D341Med (cell line): ENCODE measurements at places on chromosomes 6 and 20.
A peak's percentile ranks its signal among the peaks of the same experiment; 100 is the strongest.

DNA sequence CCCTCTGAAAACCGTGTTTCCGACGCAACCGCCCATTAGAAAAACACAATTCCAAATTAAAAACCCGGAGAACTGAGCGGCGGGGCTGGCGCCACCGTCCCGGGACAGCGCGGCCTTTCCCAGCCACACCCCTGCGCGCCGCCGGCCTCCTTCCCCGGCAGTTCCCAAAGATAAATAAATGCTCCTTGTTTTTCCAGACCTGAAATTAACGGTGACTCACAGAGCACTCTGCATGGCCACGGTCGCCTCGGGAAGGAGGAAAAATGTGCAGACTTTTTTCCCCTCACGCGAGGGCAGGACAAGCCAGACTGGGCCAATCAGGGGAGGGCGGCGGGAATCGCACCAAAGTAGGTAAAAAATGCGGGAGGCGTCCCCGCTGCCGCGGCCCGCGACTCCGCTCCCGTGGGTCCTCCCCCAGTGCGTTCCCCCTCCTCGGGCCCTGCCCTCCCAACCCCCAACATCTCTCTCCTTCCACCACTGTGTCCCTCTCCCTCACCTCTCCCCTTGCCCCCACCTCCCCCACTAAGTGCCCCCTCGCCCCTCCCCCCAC lies 828 bp upstream of the DSTN start:
- DNase-seq: peak; percentile 80

DNA sequence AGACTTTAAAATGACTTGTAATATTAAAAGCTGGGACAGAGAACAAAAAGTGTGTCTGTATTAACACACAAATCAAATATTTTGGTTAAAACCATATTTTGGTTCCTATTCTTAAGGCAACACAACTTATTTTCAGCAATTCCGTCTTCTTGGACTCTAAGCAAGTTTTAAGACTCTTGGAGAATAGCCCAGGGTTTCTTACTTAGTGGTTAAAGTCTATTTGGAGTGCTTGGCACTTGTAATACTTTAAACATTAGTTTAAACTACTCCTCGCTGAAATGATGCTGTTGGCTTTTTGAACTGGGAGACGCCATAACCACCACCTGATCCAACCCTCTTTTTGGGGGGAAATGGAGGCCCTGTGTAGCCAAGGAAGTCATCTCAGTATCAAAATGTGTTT lies 109.7 kb upstream of the GMDS start:
- DNase-seq: no peak

DNA sequence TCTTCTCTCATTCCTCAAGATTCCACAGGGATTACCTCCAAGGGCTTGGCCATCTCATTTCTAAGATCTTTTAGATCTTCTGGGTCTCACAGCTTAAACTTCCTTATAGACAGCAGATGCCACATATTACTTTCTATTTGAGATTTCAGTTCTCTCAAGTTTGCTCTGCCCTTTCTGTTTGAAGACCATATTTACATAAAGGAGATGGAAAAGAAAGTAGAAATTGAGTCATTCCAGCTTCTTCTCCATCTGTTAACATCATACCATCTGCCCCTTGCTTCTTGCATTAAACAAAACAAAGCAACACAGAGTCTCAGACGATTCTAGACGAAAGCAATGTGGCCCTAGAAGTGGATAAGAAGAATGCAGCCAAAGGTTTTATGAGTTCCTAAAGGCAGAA lies 203.4 kb downstream of the TTLL2 start:
- no peak for DNase-seq

DNA sequence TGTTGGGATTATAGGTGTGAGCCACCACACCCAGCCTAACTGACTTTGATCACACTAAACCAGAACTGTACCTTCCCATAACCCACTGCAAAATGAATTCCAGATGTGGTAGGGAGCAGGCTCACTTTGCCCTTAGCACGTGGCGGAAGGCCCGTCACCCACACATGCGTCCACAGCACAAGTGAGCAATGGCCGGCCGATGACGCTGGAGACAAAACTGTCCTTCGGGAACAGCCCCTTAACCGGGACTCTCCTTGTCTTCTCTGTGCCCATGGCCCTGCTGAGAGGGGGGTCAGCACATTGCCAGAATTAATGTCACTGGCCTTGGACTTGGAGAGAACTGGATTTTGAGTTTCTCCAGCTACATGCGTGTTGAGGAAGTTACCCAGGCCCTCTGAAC lies 107.2 kb downstream of the TOX2 start:
- DNase-seq: no peak

DNA sequence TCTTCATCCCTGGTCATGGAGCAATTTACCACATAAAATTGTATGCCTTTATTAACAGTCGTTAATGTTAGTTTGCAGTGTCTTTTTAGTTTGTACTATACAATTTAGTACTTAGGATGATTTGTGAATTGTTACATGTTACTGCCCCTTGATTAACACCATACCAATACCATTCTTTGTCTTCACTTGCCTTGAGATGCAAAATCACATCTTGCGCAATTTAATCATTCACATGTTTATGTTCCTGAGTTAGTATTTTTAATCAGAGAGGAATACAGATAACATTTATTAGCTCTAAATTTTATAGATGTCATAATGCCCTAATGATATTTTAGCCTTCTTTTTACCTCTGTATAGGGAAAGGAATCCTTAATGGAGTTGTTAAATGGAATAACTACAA lies 114.1 kb downstream of the SCAF8 start:
- no peak for DNase-seq

DNA sequence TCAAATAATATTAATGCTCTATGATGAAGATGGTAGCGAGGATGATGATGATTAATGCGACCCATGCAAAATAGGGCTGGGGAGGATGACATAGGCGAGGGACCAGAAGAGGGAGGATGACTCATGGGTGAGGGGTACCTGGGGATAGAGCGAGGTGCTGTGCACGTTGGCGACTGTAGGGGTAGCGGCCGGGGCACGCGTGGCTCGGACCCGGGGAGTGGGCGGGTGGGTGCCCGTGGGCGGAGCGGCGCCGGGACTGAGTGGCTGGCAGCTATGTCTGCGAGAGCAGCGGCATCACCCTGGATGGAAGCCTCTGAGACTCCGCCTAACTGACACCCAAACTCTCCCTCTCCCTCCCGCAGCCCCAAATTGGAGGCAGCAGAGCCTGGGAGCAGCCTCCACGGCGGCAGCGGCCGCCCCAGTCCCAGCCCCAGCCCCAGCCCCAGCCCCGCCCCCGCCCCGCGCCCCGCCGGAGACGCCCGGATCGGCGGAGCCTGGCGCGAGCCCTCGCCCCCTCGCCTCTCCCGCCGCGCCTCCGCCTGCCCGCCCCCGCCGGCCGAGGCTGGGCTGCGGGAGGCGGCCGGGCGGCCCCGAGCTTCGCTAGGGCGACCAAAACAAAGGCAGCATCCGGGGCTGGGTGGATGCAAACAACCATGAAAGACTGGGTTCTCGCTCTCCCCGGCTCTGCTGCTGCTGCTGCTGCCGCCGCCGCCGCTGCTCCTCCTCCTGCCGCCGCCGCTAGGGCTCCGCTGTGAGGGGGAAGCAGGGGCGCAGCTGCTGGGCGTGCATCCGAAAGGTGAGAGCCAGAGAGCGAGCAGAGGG lies at the start of gene RIMS1:
Gene RIMS1 (plus strand): TSS at position 367 of the 822 bp plus-strand sequence. CDS start 474 bp downstream, outside the sequence.
- DNase-seq: peak; percentile 81

DNA sequence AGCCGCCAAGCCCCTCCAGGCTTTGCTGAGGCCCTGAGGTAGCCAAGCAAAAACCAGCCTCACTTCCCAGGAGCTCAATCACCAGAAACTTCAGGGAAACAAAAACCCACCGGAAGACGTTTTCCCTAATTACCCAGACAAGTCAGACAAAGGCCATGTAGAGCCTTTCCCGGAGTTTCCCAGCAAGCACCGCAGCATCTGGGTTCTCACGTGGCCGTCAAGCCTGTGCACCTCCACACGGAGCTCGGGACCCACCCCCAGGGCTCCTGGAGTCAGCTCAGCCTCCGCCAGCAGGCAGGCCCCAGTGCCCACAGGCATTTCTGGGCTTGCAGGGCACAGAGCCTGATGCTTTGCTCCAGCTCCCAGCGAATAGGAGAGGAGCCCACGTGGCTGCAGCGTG lies 10.1 kb upstream of the MRGBP start:
- no peak for DNase-seq

- peak; percentile 34 for DNase-seq
Measured at GRCh38 chr20:36313926-36314325, 7.8 kb downstream of the DLGAP4 start.

- peak; percentile 37 for DNase-seq
Measured at GRCh38 chr6:28807682-28808280, 116.0 kb downstream of the TRIM27 start.

- DNase-seq: no peak
Measured at GRCh38 chr6:34516391-34517324, 39.5 kb downstream of the SPDEF start.

DNA sequence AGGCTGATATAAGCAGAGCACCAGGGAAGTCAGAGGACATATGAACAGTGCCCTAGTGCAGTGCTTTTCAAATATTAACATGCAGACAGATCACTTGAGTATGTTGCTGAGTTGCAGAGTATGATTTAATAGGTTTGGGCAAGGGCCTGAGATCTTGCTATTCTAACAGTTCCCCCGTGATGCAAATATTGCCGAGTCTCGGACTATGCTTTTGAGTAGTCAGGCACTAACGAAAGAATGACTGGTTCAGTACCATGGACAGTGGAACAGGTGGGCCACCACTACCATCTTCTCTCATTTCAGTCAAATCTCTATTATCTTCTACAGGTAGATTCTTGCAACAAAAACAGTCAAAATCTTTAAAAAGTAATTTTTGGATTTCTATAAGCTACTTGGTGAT lies 3.7 kb upstream of the TMEM200A start:
- DNase-seq: no peak

- no peak for DNase-seq
Measured at GRCh38 chr20:62691487-62691886, 17.1 kb upstream of the NTSR1 start.

DNA sequence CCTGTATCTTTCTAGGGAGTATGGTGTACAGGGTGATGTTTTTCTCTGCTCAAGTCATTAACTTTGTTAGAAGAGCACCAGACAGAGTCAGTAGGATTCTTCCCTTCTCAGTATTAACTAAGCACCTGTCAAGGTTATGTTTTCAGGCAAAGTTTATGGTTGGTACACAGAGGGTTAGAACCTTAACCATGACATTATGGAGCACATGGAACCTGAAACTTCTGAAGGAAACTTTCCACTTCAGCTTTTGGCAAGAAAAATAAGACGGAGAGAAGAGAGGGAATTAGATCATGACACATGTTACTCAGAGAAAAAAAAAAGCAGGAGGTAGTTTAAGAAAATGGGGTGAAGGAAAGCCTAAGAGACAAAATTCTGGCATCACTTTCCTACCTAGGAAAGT lies 112.9 kb upstream of the PDE7B start:
- DNase-seq: no peak

DNA sequence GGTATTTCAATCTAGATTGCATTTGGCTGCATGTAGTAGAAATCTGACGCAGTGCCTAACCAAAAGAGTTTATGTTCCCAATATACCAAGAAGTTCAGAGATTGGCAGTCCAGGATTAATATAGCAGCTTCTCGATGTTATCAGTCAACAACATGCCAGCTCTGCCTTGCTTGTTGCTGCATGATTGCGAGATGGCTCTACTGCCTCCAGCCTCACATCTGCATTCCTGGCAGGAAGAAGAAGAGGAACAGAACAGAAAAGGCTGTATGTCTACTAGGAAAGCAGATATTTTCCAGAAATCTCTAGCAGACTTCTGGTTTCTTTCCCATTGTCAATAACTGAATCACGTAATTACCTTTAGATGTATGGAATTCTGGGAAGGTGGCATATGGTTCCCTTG lies 60.8 kb downstream of the SLC35D3 start:
- DNase-seq: no peak

GRCh38 chr6:71404145-71404966 lies 115.7 kb downstream of the OGFRL1 start:
- DNase-seq: no peak

- DNase-seq: peak; percentile 82
Measured at GRCh38 chr6:39029156-39030011, 19.2 kb upstream of the GLP1R start.

GRCh38 chr6:46932526-46933319 lies 11.0 kb upstream of the ADGRF5 start:
- DNase-seq: no peak
